ENCODE measurements at places on chromosomes 16 and 17.
A peak's percentile ranks its signal among the peaks of the same experiment; 100 is the strongest.

DNA sequence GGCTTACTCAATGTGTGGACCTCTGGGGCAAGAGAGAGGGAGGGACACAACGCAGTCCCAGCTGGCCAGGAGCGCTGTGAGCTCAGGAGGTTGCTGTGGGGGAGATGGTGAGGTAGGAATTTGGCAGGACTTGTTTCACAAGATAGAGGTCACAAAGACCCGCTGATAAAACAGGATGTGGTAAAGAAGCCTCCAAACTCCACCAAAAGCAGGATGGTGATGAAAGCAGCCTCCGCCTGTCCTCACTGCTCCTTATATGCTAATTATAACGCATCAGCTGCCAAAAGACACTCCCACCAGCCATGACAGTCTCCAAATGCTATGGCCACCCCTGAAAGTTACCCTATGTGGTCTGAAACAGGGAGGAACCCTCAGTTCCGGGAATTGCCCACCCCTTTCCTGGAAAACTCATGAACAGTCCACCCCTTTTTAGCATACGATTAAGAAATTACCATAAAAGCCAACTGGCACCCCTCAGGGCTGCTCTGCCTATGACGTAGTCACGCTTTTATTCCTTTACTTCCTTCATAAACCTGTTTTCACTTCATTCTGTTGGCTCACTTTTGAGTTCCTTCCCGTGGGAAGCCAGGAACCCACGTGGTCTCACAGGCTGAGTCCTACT is 5.3 kb upstream of the EIF4A3 start:
- DNase-seq, result no peak

- no peak for DNase-seq
These were observed 14.8 kb upstream of the PVALEF start for GRCh38 chr17:81150377-81151077.

GRCh38 chr17:57735707-57736106 is 9.4 kb downstream of the CCDC182 start:
- no peak for DNase-seq

GRCh38 chr16:84413244-84414004 is 45.1 kb downstream of the ATP2C2 start:
- DNase-seq, result no peak

DNA sequence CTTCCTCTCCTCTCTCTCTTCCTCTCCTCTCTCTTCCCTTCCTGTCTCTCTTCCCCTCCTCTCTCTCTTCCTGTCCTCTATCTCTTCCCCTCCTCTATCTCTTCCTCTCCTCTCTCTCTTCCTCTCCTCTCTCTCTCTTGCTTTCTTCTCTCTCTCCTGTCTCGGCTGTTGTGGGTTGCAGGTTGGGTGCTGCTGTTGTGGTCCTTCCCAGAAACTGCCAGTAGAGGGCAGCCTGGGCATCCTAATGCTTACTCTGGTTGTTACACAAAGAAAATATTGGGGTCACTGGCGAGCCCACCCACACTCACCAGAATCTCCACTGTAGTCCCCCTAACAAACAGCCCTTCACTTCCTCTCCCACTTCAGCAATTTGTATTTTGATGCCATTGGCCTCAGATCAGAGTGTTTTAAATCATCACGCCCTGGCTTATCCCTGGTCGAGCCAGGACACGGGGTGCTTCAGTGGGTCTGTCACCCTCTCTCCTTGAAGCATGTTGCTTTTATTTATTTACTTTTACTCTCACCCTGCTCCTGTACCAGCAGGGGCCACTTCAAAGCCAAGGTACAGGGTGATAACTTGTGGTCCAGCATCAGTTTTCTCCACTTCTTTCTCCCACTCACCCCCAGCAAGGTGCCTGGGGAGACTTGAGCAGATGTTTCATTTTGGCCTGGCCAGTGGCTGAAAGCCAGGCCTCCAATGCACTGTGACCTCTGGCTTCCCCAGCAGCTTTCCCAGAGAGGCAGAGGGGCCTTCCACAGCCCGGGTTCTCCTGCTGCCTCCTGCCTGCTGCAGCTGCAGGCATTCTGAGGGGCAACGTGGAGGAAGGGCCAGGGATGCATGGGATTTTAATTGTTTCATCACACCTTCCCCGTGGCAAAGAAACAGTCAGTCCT is 4.7 kb upstream of the MMP15 start:
- DNase-seq, result peak; percentile 22

GRCh38 chr16:66359012-66359411 is 7.5 kb upstream of the CDH5 start:
- DNase-seq, result no peak

- DNase-seq, result no peak
These were observed 50.8 kb downstream of the DNAH17 start for GRCh38 chr17:78526231-78527025.

DNA sequence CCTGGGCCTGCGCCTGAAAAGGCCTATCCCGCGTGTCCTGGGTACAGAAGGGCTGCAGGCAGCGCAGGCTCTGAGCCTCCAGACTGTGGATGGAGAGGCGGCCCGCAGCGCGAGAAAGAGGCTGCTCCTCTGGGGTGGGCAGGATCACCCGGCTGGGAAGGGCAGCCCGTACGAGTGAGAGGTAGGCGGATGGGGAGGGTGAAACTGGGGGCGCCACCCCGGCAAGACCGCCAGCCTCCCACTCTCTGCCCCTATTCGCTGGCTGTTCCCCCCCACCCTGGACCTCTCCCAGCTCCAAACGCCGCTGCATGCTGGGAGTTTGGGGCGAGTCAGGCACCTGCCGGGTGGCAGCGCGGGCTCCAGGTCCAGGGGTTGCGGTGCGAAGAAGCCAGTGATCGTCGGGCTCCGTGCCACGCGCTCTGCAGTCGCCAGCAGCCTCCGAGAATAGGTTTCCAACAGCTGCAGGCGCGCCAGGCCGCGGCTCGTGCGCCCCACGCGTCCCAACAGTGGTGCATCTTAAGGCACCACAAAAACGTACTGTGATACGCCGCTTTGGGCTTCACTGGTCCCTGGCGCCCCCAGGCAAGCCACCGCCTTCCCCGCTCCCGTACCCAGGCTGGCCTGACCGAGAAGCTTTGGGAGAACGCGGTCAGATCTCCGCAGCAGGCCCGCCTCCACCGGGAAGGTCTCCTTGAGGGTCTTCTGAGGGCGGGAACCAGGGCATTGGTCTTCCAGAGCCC is 1.1 kb downstream of the NOXO1 start:
- no peak for DNase-seq

DNA sequence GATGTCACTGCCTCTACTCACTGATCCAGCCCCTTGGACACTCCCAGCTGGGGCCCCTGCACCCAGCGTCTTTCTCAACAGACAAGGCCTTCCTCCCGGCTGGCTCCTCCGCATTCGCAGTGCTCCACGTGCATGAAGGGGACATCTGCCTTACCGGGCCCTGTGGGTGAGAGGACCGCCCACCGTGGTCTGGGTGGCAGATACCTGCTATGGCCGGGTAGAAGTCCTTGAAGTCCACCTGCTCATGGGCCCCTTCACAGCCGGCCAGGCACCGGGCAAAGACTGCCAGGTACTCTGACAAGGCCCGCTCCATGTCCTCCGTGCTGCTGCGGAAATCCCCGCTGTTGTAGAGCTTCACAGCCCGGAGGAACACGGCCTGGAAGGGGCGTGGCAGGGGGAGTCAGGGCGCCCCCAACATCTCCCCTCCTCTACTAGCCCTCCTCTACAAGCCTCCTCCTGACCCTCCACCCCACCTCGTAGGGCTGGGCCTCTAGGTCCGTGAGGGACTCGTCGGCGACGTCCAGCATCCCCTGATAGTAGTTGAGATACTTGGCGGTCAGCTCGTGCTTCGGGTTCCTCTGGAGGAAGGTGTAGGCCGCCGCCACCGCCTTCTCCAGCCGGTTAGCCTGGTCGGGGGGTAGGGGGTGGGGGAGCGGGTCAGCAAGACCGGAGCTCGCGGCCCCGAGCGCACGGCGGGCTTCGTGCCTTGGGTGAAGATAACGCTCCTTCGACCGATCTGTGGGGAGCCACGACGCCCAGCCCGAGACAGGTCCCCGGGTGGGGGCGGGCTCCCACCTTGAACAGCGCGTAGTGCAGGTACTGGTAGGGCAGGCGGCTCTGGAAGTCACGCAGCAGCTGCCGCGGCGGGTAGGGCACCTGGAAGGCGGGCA is 845 bp downstream of the P3H4 start:
- no peak for DNase-seq

DNA sequence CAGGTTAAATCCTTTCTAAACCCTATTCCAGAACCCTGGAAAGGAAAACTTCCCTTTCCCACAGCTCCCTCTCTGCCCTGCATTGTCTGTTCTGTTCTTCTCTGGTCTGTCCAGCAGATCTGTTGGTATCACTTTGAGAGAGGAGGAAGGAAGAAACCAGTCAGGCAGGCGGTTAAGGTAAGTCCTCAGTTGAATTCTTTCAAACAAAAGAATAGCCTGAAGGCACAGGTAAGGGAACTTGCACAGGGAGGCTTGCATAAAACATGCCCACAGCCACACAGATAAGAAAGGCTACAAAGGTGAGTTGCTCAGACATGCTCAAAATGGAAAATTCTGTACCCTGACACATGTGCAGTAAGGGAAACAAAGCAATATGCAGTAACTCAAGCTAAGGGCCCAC is 595.7 kb upstream of the CDH5 start:
- no peak for DNase-seq

DNA sequence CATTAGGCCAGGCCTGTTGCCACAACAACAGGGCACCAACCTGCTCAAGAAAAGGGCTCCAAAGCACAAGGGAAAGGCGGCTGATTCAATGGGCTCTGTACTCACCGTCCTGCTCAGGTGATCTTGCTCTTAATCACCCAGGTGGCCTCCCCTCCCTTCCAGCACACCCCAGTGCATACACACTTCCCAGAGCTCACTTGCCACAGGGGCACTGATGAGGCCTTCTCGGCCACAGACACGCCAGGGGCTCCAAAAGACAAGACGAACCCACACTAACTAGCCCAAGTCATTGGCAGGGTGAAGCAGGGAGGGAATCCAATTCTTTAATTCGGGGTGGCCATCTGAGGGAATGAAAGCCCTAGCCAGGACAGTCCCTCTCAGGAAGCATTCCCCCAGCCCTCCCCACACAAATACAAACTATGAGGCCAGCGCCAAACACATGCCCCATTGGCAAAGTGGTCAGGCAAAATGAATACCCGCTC is 1.4 kb downstream of the MYO18A start:
- no peak for DNase-seq

GRCh38 chr17:42832213-42832933 is 824 bp upstream of the PSME3 start:
- no peak for DNase-seq

DNA sequence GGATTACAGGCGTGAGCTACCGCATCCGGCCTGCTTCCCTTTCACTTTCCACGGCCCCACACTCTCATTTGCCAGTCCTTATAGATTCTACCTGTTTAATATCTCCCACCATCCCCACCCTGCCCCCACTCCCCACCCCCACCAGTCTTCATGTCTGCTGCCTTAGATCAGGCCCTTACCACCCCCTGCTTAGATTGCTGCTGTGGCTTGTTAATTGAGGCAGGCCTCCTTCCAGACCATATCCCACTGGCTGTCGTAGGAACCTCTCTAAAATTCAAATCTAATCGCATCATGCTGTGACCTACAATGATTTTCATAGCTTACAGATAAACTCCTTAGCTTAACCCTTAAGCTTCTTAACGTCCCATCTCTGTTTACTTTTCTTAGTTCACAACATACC is 4.9 kb downstream of the IQCK start:
- DNase-seq, result no peak

DNA sequence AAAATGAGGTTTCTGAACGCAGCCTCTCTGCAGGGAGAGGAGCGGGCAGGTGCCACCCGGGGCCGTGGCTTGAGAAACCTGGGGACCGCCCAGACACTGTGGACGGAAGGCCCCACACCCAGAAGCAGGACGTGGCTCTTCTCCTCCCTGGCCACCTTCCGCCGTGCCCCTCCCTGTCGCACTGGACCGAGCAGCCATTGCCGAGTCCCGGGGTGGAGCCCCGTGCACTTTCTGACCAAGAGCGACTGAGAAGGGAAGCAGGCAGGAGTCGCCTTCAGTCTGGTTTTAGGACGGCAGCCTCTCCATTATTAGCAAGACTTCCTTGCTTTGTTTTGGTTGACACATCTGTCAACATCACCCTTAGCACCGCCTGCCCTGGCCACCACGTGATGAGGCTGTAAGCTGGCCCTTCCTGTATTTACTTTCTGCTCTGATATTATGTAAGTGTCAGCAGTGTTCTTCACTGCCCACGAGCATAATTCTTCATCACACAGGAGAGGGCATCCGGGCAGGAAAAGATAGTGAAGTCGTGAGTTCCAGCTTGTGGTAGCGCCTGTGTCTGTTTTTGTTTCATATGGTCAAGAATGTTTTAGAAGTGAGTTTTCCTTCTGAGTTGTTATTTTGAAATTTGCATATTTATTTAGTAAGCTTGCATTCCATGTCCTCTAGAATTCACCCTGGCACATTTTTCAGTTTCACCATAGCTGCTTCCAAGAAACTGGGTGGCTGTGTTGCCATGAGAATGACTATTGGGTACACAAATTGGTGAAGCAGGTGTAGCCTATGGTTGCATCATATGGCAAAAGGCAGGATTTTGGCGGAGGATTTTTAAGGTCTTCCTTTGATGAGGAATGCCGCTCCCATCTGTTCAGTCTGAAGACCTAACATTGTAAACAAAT is 1.0 kb downstream of the HERPUD1 start:
- peak; percentile 4 for DNase-seq

DNA sequence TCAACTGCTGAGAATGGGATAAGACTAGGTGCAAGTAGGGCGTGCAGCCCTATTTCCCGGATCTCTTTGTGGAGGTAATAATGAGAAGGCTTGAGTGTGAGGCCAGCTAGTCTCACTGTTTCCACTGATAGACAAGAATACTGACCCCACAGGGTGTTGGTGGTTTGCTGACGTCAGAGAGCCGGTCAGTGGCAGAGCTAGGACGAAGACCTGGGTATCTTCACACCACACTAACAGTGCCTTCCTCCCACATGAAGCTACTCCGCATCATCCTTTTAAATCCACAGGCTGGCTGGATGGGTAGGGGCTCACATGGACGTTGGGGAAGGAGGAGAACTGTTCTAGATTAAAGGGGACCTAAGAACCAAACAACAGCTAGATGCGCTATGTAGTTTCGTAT is 68.0 kb downstream of the ZFHX3 start:
- DNase-seq, result no peak

DNA sequence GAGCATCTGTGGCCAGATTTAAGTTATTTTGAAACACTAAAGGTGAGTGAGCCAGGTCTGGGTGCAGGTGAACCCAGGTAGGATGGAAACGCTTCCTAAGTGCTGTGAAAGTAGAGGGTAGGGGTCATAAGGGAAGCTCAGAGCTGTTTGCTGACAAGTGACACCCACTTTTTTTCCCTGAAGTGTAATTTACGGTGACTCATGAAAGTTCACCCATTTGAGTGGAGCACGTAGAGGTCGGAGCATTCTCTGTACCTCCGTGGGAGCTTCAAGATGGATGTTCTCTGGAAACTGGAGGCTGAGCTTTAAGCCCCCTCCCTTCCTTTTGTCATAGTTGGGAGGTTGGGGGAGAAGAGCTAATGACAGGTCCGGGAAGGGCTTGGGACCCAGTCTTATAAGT is 44.3 kb downstream of the MPRIP start:
- DNase-seq, result no peak

DNA sequence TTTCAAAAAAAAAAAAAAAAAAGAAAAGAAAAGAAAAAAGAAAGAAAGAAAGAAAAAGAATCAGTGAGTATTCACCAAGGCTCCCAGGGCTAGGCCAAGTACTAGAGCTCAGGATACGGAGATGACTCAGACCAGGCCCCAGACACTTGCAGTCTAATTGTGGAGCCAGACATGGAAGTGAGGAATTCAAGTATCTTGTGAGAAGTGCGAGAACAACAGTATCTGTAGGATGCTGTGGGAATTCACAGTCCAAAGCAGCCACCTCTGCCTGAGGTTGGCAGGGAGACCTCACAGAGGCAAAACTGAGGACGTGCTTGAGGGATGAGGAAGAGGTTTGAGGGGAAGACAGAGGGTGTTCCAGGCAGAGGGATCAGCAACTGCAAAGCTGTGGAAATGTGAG is 14.0 kb upstream of the ALDOA start:
- no peak for DNase-seq

GRCh38 chr17:71440513-71440912 is 680.3 kb upstream of the SOX9 start:
- no peak for DNase-seq
